ENCODE measurements at places on chromosomes 12 and 14. TPM values are rescaled to one million over a fixed set of nuclear protein-coding genes. Genes with fewer than 3 reads are reported as not detected.

- DNase-seq: no peak
These were observed 221.7 kb upstream of the NAV3 start for GRCh38 chr12:77609016-77609415.

DNA sequence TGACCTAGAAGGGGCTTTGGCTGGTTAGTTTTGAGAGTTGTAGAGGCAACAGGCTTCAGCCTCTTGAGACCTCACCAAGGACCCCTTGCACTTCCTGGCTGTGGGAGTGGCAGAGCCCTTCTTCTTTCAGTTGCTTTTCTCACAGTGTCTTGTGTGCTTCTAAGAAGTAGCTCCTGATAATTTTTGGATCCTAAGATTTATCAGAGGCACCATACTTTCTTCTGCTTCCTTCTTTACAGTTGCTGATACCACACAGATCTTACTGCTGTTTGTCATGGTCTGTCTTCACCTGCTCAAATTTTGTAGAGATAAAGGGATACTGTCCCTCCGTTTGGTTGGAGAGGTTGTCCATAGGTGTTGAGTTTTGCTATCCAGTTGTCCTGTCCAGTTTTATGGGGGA, 33.8 kb downstream of the VRK1 start:
- no peak for DNase-seq

DNA sequence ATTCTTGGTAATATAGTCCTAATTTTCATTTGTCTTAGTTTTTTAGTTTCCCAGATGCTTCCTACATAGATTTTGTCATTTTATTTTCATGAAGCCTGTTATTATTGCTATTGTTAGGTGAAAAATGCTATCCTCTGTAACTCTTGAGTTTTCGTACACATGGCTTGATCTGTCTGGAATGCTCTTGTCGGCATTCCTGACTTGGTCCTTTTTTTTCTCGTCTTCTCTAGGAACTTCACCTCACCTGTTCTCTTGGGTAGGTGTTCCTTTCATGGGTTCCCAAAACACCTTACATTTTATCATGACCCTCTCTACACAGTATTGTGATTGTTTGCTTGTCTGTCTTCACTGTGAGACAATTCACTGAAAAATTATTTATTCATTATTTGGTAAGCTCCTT, 267.4 kb downstream of the TMTC2 start:
- no peak for DNase-seq

DNA sequence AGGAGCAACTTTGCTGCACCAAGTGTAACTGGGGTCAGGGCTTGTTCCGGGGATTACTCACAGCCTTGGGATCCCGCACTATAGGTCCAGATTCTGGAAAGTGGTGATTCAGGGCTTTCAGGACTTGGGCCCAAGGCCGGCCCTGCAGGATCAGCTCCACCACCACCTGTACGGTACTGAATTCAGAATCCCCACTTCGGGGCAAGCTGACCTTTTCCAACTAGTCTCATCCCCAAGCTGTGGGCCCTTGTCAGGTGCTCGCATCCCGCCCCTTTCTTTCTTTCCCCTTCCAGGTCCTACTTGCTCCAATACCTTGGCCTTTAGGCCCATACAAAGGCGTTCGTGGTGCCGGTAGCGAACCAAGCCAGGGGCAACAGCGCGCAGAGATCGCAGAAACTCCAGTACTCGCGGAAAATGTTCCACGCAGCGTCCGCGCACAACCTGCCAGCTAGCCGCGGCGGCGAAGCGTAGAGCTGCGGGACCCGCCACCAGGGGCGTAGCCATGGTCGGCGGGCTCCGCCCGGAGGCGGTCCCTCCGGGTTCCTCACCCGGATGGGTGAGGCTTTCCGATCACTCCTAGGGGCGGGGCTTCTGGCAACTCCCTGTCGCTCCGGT, 487 bp downstream of the TINF2 start:
- peak; percentile 99 for DNase-seq

- peak; percentile 74 for DNase-seq
These were observed 236.1 kb upstream of the DDHD1 start for GRCh38 chr14:53389202-53389601.

DNA sequence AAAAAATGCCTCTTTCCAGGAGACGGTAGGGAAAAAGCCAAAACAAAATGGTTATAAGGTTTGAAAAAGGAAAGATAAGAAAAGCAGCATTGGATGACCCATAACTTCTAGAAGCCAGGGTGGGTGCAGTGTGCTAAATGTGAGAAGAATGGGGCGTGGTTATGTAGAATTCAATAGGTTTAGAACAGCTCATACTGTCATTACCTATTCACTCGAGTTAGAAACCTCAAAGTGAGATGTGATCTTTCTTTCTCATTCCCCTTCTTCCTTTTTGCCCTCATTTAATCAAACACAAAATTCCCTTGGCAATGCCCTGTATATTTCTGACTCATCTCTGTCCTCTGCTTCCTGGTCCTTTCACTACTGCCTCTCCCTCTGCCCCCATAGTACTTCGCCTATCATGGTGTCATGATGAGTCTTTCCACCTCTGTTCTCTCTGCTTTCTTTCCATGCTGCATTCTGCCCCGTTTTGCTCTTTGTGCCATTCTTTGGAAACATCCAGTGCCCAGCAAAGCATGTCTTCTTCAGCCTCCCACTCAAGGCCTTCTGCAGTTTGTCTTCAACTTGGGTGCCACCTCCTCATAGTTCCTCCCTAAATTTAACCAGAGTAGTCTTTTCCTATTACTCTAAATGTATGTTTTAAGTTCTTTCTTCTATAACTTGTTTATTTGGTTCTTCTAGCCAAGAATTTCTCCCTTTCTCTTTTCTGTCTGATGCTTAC, 496.3 kb downstream of the NRXN3 start:
- no peak for DNase-seq

DNA sequence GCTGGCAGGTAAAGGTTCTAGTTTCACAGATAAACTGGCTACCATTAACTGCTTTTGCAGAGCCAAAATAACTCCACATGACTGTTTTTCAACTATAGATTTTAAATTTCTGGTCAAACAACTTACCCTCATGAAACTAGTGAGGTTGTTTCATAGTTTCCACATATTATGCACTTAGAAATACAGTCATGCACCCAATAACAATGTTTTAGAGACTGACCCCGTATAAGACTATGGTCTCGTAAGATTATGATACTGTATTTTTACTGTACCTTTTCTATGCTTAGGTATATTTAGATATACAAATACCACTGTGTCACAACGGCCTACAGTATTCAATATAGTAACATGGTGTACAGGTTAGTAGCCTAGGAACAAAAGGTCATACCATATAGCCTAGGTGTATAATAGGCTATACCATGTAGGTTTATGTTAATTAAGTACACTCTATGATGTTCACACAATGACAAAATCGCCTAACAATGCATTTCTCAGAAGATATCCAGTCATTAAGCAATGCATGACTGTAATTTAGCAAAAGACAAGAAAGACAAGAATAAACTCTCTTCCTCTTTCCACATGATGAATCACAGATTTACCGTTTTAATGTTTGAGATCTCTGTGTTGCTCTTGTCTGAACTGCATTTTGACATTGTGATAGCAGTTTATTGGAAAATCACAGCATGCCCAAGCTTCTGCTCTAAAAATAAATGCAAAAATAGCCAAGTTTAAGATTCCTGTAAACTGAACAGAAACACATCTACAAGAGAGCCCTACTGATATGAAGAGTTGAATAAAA, 17.1 kb downstream of the DICER1 start:
- DNase-seq: peak; percentile 80

DNA sequence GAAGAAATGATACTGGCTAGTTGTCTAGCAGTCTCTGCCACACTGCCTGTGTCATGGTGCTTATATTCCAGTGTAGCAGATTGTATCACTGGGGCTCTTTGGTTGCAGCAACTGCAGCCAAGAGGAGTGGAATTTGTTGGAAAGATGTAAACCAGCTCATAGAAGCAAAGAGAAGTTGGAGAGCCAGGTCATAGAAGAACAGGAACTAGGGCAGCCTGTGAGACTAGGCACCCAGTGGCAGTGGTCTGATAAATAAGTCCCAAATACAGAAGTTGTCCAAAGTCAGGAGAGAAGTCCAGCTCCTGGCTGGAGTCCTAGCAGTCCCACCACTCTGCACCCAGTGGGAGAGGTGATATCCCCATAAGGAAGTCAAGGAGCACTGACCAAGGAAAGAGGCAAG, 172.5 kb upstream of the ARID2 start:
- no peak for DNase-seq

- peak; percentile 93 for DNase-seq
These were observed 185.1 kb upstream of the CDKN3 start for GRCh38 chr14:54211551-54212308.

- no peak for DNase-seq
These were observed 123.3 kb downstream of the SLC38A6 start for GRCh38 chr14:61104358-61104757.

DNA sequence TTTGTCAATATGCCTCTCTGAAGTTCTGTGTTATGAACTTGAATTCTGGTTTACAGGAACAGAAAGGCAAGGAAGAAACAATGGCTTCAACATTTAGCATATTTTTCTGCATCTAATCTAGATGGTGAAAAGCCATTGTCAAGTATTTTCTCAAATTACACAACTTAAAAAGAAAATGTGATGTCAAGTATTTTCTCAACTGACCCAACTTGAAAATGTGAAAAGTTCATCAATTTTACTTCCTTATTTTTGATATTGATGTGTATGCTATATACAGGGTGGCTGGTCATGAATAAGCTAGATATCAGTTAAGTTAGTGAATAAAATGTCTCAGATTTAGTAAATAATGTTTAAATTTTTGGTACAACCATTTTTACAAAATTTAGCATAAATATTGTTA, 196.7 kb downstream of the ALX1 start:
- DNase-seq: no peak

GRCh38 chr14:87940382-87940781, 52.6 kb downstream of the GALC start:
- DNase-seq: no peak

DNA sequence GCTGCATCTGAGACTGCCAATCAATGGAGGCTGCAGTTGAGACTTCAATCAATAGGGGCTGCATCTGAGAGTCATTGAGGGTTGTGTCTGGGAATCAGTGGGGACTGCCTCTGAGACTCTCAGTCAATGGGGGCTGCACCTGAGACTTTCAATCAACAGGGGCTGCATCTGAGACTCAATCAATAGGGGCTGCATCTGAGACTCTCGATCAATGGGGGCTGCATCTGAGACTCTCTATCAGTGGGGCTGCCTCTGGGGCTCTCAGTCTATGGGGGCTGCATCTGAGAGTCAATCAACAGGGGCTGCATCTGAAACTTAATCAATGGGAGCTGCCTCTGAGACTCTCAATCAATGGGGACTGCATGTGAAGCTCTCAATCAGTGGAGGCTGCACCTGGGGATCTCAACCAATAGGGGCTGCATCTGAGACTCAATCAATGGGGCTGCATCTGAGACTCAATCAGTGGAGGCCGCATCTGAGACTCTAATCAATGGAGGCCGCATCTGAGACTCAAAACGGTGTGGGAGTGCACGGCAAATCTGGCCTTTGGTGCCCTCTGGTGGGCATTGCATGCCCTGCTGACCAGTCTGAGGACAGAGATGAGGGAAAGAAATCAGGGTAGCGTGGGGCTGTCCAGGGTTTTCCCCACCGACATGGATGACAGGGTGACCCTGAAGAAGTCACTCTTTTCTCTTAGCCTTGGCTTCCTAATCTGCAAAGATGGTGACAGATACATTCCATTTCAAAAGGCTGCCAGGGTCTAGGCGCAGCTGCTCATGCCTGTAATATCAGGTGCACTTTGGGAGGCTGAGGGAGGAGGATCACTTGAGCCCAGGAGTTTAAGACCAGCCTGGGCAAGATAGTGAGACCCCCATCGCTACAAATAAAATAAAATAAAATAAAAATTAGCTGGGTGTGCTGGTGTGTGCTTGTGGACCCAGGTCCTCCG, 41.3 kb upstream of the EIF5 start:
- DNase-seq: peak; percentile 77

DNA sequence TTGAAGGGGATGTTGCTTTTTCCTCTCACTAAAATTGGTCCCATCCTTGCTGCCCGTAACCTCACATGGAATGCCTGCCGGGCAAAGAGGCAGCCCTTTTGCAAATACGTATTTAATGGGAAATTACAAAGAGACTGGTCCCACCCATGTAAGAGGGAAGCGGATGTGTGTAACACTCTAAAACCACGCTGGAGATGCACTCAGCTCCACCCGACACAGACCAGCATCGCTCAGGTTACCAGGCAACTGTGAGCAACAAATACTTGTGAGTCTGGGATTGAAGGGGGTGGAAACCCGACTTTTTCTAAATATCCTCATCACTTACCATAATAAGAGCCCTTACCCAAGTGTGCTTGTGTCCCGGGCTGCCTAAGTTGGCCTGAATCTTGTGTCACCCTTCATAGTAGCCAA, 47.7 kb downstream of the ELK3 start:
- DNase-seq: peak; percentile 99

- DNase-seq: peak; percentile 66
These were observed 460.4 kb downstream of the DPF3 start for GRCh38 chr14:72433511-72433910.

GRCh38 chr12:79624378-79624777, 66.4 kb downstream of the PAWR start:
- no peak for DNase-seq

- DNase-seq: no peak
These were observed 94.8 kb downstream of the BCL11B start for GRCh38 chr14:99177046-99177655.

DNA sequence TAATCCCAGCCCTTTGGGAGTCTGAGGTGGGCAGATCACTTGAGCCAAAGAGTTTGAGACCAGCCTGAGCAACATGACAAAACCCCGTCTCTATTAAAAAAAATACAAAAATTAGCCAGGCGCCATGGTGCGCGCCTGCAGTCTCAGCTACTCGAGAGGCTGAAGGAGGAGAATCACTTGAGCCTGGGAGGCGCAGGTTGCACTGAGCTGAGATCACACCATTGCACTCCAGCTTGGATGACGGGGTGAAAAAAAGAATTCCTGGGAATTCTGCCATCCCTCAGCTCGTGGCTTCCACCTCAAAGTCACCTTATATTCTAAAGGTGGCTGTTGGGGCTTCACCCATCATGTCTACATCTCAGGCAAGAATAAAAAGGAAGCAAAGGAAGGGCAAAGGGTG, 12.9 kb downstream of the BCL2L14 start:
- no peak for DNase-seq

Gene SOX5
- not detected for polyA plus RNA-seq

Gene DPF3
- 6.8 TPM for polyA plus RNA-seq

Gene STAB2
- not detected for polyA plus RNA-seq

Gene UNC119B
- polyA plus RNA-seq: 7.6 TPM

Gene NGB
- polyA plus RNA-seq: not detected

Gene NUAK1
- polyA plus RNA-seq: 13.4 TPM
